ENCODE measurements at places on chromosomes 2 and 18.
A peak's percentile ranks its signal among the peaks of the same experiment; 100 is the strongest.

DNA sequence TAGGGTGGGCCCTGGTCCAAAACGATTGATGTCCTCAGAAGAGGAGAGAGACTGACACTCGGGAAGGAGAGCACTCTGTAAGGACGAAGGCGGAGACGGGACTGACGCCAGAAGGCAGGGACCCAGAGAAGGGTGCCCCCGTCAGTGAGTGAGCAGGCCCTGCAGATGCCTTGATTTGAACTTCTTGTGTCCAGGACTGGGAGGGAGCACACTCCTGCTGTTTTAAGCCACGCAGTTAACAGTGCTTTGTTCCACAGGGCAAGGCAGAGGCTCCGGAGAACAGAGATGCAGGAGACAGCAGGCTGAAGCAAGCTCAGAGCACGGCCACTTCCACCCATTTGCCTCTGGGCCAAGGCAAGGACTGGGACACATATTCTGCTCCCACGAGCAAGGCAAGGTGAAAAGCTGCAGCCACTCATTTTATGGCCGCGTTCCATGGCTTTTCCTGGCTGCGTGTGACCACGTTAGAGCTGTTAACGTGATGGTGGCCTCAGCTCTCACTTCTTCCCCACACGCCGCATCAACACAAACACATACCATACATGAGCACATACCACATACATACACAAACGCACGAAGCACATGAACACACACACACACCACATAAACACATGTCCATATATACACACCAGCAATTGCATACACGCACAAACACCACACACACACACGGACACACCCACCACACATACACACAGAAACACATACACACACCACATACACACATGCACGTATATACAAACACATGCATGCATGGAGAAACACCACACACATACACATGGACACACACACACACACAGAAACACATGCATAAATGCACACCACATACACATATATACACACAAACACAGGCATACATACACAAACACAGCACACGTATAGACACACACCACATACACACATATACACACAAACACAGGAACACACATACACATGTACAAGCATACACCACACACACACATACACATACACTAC, 521.0 kb upstream of the MYT1L start:
- no peak for DNase-seq

DNA sequence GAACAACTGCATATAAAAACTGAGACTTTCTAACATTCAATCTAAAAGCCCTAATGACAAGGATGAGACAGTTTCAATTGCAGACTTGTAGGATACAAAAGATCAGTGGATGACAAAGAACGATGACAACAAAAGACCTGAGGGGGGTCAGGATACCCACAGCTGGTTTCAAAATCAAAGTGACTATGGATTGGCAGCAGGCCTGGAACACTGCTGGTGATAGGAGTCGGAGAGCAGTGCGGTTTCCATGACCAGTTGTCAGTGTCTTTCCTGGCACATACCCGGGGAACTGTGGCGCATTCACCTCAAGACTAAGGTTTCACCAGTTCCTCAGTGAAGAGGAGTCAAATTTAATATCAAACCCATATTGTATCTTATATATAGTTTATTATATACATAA, 42.0 kb downstream of the EHD3 start:
- no peak for DNase-seq

- DNase-seq, result peak; percentile 89
Measured at GRCh38 chr2:39696838-39697237, 31.1 kb downstream of the TMEM178A start.

DNA sequence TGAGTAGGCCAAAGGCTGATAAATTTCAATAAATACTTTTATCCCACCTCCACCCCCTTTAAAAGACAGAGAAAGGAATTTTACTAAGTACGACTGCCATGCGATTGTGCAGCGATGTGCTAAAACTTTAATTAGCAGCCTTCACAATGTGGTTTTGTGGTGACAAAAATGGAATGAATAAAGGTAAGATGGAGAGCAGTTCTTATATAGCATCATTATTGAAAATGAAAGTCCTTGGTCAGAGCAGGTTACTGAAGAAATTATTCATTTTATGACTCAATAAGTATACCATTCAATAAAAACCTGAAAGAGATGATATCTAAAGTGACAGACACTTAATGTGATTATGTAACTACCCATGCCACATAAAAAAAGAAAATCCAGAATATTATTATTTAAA, 33.2 kb upstream of the MTIF2 start:
- DNase-seq, result no peak

DNA sequence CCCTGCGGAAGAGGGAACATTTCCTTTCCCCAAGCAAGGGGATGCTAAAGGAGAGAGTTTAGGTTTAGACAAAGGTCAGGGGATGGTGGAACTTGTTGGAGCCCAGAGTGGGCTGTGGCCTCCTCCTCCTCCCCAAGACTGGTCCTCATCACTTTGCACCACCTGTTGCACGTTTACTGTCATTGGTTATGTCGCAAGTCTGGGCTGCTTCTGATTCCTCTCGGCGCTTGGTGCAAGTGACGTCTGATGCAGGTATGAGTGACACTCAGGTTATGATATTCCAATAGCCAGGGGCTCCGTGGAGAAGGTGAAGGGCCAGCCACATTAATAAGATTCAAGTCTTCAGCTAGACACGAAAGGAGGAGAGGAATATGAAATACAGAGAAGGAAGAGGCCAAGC, 59.8 kb downstream of the TSN start:
- DNase-seq, result no peak

DNA sequence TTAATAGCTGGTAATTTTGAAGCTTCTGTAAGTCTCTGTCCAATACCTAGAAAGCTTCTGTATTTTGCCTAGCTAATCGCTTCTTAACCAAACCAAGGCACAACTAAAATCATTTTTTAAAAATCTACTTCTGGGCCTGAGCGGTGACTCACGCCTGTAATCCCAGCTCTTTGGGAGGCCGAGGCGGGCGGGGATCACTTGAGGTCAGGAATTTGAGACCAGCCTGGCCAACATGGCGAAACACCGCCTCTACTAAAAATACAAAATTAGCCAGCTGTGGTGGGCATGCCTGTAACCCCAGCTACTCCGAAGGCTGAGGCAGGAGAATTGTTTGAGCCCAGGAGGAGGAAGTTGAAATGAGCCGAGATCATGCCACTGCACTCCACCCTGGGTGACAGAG, 148.6 kb upstream of the FIGN start:
- peak; percentile 32 for DNase-seq

- DNase-seq, result no peak
Measured at GRCh38 chr2:186537019-186537418, 51.0 kb downstream of the ZC3H15 start.

- DNase-seq, result no peak
Measured at GRCh38 chr2:227383686-227384085, 4.1 kb downstream of the SCYGR1 start.

- DNase-seq, result peak; percentile 60
Measured at GRCh38 chr18:24112874-24113615, 25.8 kb upstream of the CABYR start.

GRCh38 chr2:223165423-223166214, 113.6 kb downstream of the KCNE4 start:
- DNase-seq, result no peak

DNA sequence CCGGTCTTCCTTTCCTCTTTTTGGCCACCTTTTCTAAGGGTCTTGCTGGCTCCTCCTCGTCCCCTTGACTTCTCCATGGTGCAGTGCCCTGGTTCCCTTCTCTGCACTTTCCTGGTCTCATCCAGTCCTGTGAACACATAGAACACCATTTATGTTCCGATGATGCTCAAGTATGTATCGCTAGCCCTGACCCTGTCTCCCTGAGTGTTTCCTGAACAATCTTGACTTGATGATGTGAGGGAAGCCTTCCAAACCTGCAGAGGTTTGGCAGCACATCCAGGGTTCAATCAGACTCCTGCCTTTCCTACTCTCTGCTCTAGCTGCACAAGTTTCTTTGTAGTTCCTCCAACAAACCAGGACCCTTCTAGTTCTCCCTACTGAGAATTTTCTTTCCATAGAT, 132.1 kb downstream of the RGPD3 start:
- no peak for DNase-seq

DNA sequence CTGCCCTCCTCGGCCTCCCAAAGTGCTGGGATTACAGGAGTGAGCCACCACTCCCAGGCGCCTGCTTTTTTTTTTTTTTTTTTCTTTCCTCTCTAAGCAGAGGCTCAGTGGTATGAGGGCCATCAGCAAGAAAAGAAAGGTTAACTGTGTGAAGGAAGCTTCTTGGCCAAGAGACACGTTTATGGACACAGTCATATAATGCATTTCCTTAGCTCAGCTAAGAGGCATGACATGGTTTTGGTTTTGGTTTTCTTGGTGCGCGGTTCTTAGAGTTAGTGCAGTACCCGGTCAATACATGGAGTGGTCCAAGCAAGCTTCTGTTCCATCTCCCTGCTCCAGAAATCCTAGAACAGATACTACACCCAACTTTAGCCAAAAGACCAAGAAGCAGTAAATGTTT, 42.6 kb downstream of the RALBP1 start:
- no peak for DNase-seq

GRCh38 chr2:205658572-205658971, 23.7 kb upstream of the NRP2 start:
- DNase-seq, result no peak

DNA sequence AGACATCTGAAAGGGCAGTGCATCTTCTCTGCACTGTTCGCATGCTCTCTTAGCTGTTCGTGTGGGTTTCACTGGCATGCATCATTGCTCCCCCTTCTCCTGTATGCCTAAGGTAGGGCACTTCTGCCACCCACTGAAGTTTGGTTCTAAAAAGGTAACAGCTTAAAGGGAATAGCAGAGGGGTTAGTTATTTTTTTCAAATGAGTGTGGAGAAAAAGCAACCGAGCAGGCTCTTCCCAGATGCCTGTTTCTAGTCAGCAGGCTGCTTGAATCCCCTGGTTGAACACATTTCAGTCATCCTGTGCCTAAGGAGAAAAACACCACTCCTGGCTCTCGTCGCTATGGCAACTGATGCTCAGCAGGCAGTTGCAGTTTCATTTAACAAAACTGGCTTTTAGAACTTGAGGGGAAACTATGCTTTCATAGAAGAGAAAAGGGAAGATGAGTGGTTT, 69.8 kb upstream of the GALNT3 start:
- DNase-seq, result no peak

- no peak for DNase-seq
Measured at GRCh38 chr2:172464400-172465129, 37.2 kb downstream of the ITGA6 start.

DNA sequence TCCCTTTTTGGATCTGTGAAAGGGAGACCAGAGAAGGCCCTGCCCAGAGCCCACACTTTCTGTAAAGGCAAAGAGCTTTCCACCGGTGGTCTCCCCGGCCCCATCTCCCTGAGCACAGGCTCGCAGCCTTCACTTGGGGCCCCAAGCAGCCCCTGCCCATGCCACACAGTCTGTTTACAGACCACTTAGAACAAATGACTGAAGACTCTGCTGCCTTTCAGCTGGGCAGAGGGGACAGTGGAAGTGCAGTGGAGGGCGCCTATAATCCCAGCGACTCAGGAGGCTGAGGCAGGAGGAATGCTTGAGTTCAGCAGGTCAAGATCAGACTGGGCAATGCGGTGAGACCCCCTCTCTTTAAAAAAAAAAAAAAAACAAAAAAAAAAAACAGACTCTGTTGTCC, 28.9 kb downstream of the SERTAD2 start:
- DNase-seq, result no peak

GRCh38 chr2:817336-818015, 133.2 kb upstream of the SNTG2 start:
- no peak for DNase-seq

DNA sequence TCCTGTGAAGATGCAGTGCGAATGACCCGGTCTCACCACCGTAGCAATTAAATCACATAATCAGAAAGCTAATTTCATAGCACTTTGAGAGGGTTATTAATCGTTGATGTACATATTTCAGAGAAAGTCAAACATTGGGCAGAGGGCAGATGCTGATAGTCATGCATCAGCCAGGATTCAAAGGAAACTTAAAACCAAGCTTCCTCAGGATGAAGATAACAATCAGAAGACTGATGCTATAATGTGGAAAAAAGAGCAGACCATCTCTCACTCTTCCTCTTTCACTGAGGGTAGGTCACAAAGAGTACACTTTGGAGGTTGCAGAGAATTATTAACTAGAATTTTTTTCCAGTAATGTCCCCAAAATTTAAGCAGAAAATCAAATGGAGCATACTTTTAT, 1027.7 kb upstream of the ZEB2 start:
- no peak for DNase-seq

DNA sequence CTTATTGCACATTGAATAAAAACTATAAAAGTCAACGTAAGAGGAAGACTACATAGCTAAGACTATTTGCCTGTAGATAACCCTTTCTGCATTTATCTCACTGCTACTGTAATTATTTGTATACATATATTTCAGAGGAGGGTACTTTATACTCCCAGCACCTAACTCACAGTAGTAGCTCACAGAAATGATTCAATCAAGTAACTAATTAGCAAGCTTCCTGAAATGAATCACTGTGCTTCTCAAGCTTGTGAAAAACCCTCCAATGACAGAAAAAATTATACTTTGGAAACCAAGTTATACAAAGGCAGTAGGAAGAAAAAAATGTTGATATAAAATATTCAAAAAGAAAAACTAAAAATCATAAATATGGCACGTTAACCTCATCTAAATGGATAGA, 124.9 kb downstream of the NBAS start:
- DNase-seq, result no peak

DNA sequence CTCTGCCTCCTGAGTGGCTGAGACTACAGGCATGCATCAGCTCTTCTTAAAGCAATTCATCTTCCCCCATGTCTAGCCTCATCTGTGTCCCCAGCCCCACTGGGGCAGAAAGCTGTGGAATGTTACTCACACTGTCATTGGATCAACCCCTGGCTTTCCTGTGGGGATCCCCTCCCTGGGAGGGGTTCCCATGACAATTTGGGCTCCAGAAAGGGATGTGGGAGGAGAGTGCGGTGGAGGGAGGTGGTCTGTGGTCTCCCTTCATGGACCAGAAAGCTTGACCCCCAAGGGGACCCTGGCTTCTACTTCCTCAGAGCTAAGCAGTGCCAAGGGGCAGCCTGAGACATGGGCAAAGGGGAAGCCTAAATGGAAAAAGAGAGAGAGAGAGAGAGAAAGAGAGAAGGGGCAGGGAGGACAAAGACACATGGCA, 1.3 kb downstream of the NGEF start:
- DNase-seq, result no peak

GRCh38 chr18:63342206-63342605, 22.6 kb upstream of the BCL2 start:
- peak; percentile 38 for DNase-seq

DNA sequence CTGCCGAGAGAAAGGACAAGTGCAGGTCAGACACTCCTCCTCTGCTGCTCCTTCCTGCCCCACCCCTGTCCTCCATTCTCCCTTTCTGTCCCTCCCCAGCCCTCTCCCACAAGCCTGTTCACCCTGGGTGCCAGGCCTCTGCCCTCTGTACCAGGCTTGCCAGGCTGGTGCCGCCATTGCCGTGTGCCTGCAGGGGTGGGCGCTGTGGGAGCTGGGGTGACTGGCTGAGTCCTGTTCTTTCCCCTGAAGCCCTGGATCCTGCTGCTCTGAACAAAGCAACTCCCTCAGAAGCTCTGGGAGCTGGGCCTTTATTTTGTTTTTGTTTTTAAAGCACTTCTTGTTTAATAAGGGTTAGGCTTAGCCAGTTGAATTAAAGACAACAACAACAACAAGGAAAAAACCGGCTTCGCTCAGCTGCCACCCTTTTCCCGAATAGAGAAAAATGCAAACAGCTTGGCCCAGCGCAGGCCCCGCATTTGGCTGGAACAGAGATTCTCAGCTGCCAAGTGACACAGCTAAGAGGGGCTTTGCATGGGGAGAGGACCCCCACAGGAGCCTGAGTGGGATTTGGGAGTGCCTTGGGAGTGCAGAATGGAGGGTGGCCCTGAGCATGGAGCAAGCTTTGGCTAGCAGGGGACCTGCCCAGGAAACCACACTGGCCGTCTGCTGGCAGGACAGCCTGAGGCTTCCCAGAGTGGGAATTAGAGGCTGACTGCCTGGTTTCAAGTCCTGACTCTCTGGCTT, 9.1 kb downstream of the PCARE start:
- DNase-seq, result no peak
